ENCODE measurements at places on chromosomes 3 and 15. TPM values are rescaled to one million over a fixed set of nuclear protein-coding genes. Genes with fewer than 3 reads are reported as not detected.

DNA sequence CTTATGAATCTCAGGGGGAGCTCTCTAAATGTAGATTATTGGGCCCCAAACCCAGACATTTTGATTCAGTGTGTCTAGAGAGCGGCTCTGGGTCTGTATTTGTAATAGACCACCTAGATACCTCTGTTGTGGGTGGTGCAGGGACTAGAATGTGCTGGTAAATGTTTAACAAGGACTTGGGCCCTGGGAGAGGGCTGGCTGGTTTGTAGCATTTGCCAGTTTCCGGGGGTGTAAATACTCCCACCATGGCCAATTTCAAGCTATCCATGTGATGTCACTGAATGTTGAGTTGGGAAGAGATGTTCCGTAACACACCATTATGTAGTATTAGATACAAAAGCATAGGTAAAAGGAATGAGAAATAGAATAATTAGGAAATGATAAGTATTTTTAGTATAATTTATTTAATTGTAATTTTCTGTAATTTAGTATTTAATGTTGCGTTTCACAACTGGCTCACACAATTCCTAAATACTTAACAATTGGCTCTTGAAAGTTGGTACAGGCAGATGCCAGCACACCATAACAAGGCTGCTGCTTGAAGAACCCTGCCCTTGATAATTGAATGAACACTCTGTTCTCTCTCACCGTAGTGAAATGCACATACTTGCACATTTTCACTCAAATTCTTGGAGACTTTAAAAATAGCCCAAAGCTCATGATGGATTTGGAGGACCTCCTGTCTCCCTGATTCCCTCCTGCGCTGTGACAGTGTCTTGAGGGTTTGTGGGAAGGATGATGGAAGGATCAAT is 359.2 kb upstream of the PROK2 start:
- H3K4me1 ChIP-seq = peaks cover 11% of the 10 kb centered on the region
- H3K27me3 ChIP-seq = peaks cover 10% of the 10 kb centered on the region
- no peak for DNase-seq
- no peak overlapping the region for H3K4me3 ChIP-seq
- H3K36me3 ChIP-seq = no peaks in the 10 kb centered on the region

The KBTBD13 gene
- total RNA-seq = not detected

- no peak overlapping the region for H3K27ac ChIP-seq
- no peaks in the 10 kb centered on the region for H3K36me3 ChIP-seq
- DNase-seq = no peak
- H3K27me3 ChIP-seq = peaks cover 3% of the 10 kb centered on the region
- peaks cover 2% of the 10 kb centered on the region for H3K4me1 ChIP-seq
Observed at GRCh38 chr3:55662683-55663082, 175.6 kb upstream of the WNT5A start.

DNA sequence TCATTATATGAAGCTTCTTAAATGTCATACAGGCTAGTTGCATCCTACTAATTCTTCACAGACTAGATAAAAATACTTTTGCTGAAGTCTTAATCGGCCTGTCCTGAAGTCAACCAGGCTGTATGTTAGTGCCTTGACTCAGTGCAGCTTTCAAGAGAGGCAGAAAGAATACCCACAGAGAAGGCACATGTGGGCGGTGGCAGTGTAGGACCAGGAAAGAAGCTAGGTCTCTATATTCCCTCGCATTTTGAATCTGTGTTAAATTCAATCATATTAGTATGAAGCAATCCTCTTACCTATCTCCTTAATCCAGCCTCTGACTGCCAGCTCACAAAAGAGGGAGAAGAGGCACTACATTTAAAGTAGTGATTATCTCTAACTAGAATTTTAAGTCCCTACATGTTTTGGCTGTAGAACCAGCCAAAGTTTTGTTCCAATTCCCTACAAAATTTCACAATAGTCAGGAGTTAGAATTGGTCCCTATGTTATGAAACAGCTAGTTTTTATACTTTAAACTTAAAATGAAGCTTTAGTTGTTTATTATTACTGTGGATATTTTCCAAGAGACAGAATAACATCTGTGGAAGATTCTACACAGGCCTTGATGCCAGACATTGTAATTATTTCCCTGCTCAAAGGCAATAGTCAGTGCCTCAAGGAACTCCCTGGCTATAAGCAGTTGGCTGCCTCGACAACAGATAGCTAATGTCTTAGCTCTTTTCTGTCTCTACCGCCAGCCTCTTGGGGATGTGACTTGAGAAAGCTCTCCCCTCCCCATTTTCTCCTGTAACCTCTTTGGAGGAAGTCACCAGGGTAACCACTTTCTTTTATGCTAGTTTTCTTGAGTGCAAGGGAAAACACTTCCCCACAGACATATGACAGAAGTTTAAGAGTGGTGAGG is 31.9 kb downstream of the CRTC3 start:
- H3K4me1 ChIP-seq = peaks cover 91% of the 10 kb centered on the region
- peak overlapping the region; percentile 87 for H3K27ac ChIP-seq
- H3K27me3 ChIP-seq = no peaks in the 10 kb centered on the region
- peaks cover 23% of the 10 kb centered on the region for H3K36me3 ChIP-seq

GRCh38 chr15:59120937-59121336 is 16.0 kb downstream of the CCNB2 start:
- no peaks in the 10 kb centered on the region for H3K27me3 ChIP-seq
- no peaks in the 10 kb centered on the region for H3K4me1 ChIP-seq
- H3K36me3 ChIP-seq = peaks cover 29% of the 10 kb centered on the region
- H3K4me3 ChIP-seq = no peak overlapping the region
- H3K27ac ChIP-seq = no peak overlapping the region
- no peak for DNase-seq

GRCh38 chr3:4722103-4722502 is 229.0 kb downstream of the ITPR1 start:
- H3K4me1 ChIP-seq = peaks cover 6% of the 10 kb centered on the region
- no peak overlapping the region for H3K4me3 ChIP-seq

The DLL4 gene
- total RNA-seq = 0.14 TPM

The IDH2 gene
- 225 TPM for total RNA-seq

The PLSCR5 gene
- not detected for total RNA-seq

The TMEM266 gene
- not detected for total RNA-seq
